ENCODE measurements at places on chromosomes 6 and 20. TPM values are rescaled to one million over a fixed set of nuclear protein-coding genes. Genes with fewer than 3 reads are reported as not detected.

- DNase-seq: no peak
Measured at GRCh38 chr6:83510791-83511190, 1.5 kb upstream of the PRSS35 start.

DNA sequence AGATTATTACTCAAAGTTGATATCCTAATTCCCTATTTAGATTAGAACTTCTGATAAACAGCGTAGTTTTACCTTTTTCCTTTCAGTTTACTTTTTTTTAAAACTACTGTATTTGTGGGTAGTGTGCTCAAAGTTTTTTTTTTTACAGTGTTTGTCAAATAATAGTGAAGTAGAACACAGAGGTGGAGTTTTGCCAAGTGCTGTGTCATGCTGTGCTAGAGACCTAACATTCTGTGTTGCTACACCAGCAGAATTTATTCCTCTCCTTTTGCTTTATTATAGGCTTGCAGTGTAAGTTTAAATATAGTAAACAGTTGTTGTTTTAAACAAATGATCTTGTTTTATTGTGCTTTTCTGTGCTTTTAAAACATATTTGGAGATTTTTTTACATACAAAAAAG, 125.4 kb downstream of the HIVEP1 start:
- DNase-seq: no peak

DNA sequence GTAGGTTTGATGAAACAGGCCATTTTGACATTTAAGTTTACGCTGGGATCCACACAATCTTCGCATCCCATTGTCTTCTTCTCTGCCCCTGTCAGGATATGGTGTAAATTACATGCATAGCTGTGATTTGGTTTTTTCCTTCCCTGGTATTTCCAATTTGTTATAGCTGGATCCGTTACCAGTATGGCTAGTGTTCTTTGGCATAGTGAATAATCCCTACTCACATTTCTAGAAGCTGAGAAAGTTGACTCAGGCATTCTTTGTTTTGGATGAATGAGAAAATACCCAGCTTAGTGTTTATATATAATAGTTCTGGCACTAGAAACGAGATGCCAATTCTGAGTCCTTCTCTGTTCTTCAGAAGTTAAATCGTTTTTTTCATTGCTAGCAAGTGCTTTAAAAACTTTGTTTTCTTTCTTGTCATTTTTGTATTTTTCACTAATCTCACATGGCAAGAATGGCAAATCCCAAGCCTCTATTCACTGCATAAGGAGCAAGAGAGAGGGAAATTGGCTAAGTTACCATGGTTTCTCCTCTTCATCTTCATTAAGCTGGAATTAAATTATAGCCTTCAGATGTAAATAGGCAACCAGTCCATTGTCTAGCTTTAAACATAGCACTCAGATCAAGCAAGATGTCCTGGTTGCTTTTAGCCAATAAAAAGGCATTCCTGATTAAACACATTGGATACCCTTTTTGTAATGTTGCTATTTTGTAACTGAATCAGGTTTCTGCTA, 91.9 kb upstream of the LAMP5 start:
- DNase-seq: no peak

MAP7 gene
- total RNA-seq: 16.8 TPM

GRCh38 chr20:37413379-37413778, 67.4 kb downstream of the SRC start:
- DNase-seq: no peak

DNA sequence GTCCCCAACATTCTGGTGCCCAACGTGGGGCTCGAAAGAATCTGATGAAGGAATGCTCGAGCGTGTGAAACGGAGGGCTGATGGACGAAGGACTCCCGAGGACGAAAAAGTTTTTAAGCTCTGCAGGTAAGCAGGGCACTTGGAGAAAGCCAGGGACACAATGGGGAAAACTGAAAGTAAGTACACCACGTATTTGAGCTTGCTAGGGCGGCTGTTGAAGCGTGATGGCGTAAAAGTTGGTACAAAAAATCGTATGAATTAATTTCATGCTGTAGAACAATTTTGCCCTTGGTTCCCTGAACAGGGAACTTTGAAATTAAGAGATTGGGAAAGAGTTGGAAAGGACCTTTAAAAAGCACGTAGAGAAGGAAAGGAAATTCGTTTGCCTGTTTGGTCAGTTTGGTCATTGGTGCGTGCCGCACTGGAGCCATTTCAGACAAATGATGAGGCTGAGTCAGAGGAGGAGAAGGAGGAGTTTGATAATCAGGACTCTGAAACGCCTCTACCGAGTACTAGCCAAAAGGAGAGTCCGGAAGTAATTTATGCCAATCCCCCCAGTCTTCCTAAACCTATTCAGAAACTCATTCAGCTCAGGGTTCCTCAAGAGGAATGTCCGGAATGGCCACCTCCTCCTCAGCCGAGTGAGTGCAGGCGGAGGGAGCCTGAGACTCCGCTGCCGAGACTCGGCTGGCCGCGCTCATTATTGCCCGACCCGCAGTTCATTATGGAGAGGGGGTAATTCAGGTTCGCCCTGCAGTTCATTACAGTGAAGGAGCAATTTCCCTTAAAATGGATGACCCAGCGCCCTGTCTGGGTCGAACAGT, 59.2 kb upstream of the PRSS16 start:
- DNase-seq: peak; percentile 74

- DNase-seq: peak; percentile 50
Measured at GRCh38 chr20:25275813-25276532, 28.1 kb downstream of the PYGB start.

DNA sequence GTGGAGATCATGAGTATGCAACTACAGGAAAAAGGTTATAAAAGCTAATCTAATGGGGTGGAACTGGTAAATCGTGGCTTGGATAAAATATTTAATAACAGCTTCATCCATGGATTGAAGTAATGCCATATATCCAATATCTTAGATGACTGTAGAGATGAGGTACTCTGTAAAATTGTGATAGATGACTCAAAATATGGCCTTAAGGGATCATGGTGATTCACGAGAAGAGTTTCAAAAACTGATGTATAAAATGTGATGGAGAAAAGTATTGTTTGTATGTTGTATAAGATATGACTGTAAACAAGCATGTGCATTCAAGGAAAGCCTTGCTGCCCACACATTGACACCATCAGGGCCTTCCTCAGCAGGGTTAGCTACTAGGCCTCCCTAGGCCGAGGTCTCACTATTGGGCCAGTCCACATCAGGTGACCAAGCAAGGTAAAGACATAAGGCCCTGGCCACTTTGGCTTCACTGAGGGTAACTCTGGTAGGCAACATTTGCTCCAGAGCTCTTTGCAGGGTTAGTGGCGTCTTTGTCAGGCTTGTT, 17.7 kb upstream of the CCN6 start:
- no peak for DNase-seq

SPTLC3 gene
- 20.7 TPM for total RNA-seq

- peak; percentile 45 for DNase-seq
Measured at GRCh38 chr20:4161401-4162251, 146.3 kb upstream of the RNF24 start.

DNA sequence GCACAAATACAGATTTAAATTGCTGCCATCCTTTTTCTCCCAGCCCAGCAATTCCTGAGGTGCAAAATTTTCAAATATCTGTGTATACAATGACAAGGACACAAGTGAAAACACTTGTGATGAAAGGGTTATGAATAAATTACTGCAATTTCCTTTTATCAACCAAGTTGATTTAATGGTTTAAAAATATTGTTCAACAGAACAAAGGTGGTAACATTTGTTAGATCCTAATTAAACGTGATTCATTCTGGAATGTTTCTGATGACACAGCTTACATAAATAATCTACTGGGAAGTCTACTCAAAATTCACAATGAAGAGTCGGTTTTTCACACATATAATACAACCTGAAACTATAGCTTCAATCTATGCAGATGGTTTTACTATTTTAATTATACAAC, 17.1 kb downstream of the B4GALT5 start:
- DNase-seq: no peak

ASIP gene
- total RNA-seq: 0.79 TPM

HAO1 gene
- not detected for total RNA-seq

STMND1 gene
- total RNA-seq: not detected

C20orf202 gene
- not detected for total RNA-seq

DNA sequence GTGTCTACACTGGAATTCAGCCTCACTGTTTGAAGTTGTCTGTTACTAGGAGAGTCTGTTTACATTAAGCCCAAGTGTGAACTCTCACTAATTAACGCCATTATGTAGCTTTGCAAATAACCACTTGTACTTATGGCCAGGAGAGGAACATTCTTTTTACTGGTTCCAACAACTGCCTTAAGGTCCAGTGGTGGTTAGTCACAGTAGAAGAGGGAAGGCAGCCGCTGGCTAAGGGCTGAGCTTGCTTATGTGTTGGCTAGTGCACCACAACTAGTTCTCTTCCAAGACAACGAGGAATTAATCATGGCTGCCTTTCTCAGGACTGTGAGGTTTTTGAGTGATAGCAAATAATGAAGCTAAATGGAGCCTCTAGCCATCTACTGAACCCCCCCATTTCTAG, 14.9 kb upstream of the SLC22A23 start:
- DNase-seq: no peak
